ENCODE measurements at places on chromosomes 2 and 18. TPM values are rescaled to one million over a fixed set of nuclear protein-coding genes. Genes with fewer than 3 reads are reported as not detected.

Gene DSC1
- total RNA-seq: 19.3 TPM

Gene CD8A
- total RNA-seq: 10.6 TPM

Gene TLK1
- 29.6 TPM for total RNA-seq

Gene CASP10
- total RNA-seq: 3.4 TPM

Gene ZNF385B
- 0.72 TPM for total RNA-seq

Gene IL36RN
- 6.0 TPM for total RNA-seq

Gene EML4
- 84.0 TPM for total RNA-seq

Gene POMC
- 0.72 TPM for total RNA-seq

Gene TSPYL6
- total RNA-seq: 0.24 TPM

Measured in umbilical cord (tissue), 2 donors.